CD4-positive, alpha-beta T cell treated with Interleukin-6 at 100 ng/mL for 8 hours (primary cell): ENCODE measurements at places on chromosomes 7 and 10.

DNA sequence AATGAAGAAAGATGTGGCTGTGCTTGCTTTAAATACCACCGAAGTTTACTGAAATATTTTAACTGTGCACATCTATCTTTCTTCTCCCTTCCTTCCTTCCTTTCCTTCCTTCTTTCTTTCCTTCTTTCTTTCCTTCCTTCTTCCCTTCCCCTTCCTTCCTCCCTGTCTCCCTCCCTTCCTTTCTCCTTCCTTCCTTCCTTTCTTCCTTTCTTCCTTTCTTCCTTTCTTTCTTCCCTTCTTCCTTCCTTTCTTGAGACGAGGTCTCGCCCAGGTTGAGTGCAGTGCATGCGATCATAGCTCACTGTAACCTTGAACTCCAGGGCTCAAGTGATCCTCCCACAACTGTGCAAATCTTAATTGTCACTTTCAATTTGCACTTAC, 157.8 kb upstream of the FAM171A1 start:
- no peak for DNase-seq

DNA sequence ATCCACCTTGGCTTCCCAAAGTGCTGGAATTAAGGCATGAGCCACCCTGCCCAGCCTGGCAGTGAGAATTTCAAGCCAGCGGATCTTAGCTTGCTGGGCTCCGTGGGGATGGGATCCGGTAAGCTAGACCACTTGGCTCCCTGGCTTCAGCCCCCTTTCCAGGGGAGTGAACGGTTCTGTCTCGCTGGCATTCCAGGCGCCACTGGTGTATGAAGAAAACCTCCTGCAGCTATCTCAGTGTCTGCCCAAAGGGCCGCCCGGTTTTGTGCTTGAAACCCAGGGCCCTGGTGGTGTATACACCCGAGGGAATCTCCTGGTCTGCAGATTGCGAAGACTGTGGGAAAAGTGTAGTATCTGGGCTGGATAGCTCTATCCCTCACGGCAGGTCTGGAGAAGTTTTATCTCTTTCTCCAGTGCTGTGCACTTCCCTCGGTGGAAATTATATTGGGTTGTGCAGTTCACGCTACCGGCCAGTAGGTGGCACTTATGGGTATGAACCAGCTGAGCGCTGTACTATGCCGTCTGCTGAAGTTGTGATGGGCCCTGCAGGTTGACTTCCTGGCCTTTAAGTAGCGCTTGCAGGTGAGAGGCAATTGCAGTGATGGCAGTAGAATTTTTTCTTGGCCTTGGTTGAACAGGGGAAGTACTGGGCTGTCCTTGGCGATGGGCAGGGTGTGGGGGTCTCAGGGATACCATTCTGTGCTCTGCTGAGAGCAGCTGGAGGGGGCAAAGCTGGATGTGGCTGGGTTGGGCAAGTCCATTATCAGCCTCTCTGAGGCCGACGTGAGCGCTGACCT, 138.0 kb upstream of the MTPN start:
- DNase-seq = peak; percentile 27

DNA sequence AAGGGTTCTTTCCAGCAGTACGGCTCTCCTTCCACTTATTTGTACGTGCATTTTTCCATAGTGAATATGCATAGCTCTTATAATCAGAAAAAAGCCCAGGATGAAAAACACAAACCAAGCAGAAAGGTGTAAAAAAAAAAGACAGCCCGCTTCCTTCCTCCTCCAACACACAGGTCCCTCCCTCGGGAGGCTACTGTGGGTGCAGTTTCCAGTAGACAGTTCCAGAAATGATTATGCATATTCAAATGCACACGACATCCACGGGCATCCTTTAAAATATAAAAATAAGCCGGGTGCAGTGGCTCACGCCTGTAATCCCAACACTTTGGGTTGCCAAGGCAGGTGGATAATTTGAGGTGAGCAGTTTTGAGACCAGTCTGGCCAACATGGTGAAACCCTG, 59.9 kb downstream of the TNRC18 start:
- no peak for DNase-seq

GRCh38 chr10:88783724-88784123, 18.8 kb upstream of the LIPM start:
- no peak for DNase-seq

- no peak for DNase-seq
Observed at GRCh38 chr10:4725917-4726606, 99.9 kb upstream of the AKR1E2 start.

DNA sequence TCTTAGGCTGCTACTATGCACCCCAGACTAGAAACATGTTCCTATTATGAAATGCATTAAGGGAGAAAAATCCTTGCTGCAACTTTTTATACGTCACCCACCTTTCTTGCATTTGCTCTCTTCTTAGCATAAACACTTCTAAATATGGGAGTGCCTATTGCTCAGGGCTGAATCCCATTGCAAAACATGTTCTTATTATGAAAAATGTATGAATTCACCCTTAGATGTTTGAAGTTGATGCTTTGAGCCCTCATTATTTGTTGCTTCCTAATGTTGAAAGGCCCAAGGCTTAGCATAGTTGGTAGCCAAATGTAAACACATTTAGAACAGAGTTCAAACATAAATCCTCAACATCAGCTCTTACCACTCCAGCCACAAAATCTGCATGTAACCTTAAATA, 52.8 kb downstream of the BMPER start:
- no peak for DNase-seq

DNA sequence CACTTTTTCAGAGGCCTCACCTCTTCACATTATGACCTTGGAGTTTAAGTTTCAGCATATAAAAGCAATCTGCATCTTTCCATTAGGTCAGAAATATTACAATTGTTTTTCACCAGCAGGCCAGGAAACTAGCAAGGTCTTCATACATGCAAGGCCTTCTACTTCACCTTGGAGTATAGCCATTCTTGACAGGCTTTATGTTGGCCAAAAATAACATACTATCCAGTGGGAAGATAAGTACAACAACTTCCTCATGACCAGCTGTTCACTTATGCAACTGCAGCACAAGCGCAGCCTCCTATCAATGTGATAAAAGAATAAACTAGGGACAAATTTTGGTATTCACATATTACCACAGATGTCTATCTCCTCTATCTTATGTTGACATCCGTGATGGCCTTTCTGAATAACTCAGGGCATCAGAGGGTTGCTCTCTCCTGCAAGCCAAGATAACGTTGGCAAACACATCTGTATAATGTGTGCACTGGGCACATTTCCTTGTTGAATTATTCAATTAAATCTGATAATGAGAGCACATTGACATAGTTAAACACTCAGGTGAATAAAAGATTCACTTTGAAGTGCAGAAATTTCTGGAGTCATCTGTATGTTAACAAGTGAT, 239.8 kb downstream of the FZD1 start:
- DNase-seq = no peak

DNA sequence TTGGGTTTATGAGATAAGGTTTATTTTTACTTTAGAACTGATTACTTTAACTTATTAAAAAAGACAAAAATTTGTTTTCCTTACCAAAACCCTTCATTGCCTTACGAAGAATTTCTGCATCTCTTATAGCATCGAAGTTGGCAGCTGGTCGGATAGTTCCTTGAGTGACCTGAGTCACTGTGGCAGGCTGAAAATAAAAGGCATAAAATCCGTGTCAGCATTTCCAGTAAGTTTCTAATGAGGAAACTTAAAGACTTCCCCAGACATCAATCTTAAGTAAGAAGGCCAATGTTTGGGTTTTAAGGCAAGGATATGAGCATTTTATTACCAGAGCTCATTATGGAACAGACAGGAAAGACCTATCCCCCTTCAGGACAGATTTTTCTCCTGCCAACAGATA, 25.6 kb downstream of the ANXA7 start:
- no peak for DNase-seq

DNA sequence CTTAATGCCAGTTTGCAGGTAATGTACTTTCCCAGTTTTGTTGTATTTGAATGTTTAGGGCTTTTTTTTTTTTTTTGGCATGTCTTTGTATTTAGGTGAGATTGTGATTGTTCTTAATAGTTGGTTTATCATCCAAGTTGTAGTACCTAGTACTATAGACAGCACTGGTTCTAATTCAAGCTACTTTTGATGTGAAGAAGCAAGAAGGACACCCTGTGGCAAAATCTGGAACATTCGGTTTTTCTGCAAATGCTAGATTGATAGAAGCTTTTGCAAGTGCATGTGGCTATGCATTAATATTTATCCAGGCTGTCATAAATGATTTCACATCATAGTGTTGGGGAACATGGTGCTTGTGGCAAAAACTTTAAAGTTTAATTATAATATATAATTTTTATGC, 248.9 kb downstream of the FOXP2 start:
- no peak for DNase-seq

DNA sequence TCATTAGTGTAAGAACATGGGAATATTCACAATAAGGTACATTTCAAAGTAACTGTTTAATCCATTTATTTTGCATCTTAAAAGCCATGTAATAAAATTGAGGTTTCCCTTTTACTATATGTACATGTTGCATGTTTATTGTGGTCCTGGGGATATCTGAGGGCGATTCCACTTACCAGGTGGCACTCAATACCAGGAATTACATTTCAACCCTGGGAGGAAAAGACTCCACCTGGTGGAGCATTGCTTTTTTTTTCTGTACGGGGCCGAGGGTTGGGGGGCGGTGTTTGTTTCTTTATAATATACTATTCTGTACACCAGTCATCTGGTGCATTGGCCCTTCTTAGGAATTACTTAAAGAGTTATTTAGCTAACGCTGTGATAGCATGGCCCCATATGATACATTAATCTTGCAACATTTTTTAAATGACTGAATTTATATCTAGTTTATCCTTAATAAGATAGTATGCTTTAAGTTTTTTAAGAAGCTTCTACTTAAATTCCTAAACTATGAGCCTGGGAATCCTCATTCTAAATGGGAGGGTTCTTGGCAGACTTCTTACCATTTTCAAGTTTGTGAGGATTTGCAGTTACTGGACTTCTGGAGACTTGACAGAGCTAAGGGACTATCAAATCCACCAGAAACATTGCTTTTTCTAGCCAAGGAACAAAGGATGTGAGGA, 7.2 kb upstream of the HGF start:
- no peak for DNase-seq

DNA sequence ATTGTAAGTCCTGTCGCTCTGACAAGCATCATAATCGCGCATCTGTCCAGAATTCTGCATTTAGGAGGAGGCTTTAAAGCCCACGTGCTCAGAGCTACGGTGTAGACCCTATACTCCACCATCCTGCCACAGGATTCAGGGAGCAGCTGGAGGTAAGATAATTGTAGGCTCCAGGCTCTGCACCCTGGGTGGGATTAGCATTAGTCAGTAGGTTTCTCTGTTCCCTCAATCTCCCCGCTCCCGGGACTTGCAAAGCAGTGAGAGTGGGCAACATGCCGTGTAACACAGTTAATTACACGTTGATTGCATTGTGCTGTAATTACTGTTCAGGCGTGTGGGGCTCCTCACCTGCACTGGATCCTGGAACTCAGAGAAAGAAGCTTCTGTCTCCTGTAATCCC, 89.3 kb upstream of the CUX1 start:
- no peak for DNase-seq

DNA sequence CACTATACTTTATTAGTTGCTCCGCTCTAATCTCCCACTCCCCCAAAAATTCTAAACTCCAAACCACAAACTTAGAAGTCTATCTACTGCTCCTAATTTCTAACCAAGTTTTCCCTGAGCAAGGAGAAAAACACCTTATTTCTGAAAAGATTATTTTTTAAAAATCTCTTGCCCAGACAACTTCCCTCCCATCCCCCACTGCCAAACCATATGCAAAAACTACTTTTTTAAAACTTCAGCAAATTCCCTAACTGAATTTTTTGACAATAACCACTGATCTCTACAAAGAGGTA, 1.9 kb downstream of the UBE2H start:
- DNase-seq = no peak

DNA sequence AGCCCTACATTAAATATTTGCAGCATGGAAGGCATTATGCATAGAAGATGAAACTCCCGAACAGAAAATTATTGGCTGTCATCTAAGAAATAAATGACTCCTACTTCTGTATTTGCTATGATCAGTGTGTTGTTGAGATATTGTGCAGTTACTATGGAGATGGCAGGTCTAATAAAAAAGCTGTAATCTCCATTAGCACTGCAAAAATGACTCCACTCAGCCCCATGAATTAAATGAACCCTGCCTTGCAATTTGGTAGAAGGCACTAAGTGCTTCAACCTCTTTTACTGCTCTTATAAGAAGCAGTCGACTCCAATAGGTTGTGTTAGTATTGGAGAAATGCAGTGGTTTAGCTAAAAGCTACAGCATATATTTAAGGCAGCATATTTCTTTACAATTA, 290.0 kb upstream of the PHYHIPL start:
- no peak for DNase-seq

DNA sequence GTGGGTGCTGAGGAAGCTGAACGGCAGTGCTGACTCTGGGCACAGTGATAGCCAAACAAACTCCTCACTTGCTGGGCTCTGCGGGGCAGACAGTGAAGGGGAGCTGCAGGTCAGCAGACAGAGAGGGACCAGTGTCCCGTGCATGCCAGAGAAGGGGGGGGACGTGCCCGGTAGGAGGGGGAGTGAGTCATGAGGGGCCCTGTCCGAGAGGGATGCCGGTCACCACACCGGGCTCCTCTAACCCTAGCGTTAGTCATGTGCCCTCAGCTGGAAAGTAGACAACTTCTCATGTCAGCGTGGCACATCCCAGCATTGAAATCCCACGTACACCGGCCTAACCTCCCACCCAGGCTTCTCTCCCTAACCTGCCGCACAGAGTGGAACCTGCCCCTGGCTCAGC, 117.1 kb upstream of the DPP6 start:
- DNase-seq = no peak

DNA sequence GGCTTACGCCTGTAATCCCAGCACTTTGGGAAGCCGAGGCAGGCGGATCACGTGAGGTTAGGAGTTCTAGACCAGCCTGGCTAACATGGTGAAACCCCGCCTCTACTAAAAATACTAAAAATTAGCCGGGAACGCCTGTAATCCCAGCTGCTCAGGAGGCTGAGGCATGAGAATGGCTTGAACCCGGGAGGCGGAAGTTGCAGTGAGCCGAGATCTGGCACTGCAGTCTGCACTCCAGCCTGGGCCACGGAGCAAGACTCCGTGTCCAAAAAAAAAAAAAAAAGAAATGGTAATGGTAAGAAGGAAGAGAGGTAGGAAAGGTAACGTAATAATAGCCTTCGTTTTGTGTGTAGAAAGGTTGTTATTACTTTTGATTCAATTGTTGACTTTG, 1.2 kb downstream of the HSPA14 start:
- DNase-seq = no peak

DNA sequence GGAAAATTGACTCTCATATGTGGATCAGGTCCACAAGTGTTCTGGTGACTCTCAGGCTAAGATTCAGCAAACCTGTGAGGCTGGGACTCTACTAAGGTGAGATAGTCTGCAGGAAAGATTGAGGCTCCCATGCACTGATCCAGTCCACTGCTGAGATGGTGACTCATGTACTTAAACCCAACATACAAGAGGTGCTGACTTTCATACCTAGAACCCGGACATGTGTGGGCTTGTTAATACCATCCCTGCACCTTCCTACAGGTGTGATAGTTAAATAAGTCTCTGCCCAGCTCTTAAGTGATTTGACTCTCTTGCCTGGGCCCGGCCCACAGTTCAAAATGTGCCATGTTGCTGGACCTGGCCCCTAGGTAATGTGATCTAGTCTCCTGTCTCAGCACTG, 27.1 kb upstream of the ZNF107 start:
- DNase-seq = no peak
